ENCODE measurements at places on chromosomes 6 and 20.
A peak's percentile ranks its signal among the peaks of the same experiment; 100 is the strongest.

- DNase-seq, result peak; percentile 20
Observed at GRCh38 chr20:39264506-39265172, 302.5 kb downstream of the DHX35 start.

- no peak for DNase-seq
Observed at GRCh38 chr6:8387942-8388437, 47.4 kb downstream of the SLC35B3 start.

GRCh38 chr20:50434653-50435396 is 75.4 kb upstream of the PTPN1 start:
- no peak for DNase-seq

DNA sequence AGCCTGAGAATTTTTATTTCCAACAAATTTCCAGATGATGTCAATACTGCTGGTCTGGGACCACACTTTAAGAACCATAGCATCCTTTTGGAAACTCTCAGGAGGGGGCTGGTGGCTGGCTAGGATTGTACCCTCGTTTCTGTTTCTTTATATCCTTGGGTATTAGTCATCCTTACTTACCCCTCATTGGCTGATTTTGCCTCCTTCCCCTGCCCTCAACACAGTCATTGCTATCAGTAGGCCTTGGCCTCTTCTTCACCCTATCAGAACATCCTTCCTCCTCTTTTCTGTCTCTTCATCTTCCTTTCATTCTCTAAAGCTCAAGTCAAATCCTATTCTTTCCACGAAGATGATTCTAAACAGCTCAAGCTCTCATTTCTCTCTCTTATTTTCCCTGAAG is 148.5 kb downstream of the ELOVL4 start:
- DNase-seq, result no peak

DNA sequence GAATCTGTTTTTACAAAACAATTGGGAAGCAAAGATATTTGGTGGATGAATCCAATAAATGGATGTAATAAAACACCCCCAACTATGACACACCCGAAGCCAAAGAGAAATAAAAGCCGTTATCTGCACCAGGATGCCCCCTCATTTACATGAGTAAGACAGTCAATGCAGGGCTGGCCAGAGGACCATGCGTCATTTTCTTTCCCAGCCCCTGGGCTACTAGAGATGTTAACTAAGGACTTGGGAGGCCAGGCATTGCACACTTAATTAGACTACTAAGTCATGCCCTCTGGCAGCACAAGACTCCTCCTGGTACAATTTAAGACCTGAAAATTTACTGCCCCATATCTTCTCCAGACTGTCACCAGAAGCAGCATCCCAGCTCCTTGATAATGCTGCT is 3.2 kb downstream of the LEMD2 start:
- no peak for DNase-seq

DNA sequence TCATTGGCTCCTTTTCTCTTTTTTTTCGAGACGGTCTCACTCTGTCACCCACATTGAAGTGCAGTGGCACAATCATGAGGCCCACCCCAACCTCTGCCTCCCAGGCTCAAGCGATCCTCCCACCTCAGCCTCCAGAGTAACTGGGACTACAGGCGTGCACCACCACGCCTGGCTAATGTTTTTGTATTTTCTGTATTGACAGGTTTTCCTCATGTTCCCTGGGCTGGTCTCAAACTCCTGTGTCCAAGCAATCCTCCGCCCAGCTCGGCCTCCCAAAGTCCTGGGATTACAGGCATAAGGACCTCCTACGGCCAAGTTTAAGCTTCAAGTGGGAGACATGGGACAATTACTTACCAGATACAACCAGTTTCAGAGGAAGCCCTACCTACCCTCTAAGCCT is 9.4 kb upstream of the POU5F1 start:
- no peak for DNase-seq
